Activated CD4-positive, alpha-beta T cell treated with anti-CD3 and anti-CD28 coated beads for 48 hours (primary cell): ENCODE measurements at places on chromosomes 3 and 15.

GRCh38 chr15:60773901-60774300, 295.0 kb upstream of the ICE2 start:
- no peak for DNase-seq

DNA sequence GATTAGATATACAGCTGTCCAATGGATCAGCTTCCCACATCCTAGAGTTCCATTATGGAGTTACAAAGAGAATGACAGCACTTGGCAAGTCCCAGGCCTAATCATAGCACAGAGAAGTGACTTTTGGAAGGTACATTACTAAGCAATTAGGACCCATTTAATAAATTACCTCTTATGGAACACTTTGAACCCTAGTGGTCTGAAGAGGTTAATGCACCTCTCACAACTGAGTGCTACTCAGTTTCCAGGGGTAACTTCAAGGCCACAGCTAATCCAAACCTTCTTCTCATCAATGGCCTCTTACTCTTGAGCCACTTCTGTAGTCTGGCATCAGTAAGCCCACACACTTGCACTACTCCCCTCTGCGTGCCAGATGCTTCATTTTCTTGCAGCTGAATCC, 34.9 kb upstream of the MEIS2 start:
- DNase-seq: no peak

DNA sequence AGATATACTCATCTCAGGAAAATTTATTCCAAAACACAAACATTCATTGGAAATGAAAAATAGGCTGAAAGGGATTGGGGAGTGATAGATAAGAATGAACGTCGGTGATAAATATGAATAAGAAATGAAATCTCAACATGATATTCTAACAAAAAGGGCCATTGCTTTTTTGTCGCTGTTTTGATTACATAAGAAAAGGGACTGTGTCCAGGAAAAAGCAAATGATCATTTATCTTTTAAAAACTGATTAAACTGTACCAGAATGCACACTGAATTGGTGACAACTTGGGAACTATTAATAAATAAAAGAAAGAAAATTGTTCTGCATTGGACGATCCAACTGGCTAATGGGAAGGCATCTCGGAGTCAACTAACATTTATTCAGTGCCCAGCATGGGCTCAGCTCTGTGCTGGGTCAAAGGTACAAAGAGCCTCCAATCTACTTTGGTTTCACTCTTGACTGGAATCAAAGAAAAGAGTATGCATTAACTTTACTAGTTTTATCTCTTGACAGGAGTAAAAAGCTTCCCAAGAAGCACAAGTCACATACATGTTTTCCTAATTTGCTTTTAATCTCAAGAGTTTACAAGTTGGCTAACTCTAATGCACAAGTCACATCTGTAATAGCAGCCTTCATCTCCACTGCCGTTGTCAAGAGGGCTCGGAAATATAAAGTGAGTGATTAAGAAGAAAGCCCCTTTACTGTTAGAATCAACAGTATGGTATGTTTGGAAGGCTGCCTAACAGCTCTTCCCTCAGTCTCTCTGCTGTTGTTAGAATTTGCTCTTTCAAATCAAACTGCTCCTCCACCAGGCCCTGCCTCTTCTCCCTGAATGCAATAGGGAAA, 280.0 kb downstream of the IGSF11 start:
- DNase-seq: no peak

- no peak for DNase-seq
Measured at GRCh38 chr3:155742349-155742965, 2.4 kb downstream of the PLCH1 start.

DNA sequence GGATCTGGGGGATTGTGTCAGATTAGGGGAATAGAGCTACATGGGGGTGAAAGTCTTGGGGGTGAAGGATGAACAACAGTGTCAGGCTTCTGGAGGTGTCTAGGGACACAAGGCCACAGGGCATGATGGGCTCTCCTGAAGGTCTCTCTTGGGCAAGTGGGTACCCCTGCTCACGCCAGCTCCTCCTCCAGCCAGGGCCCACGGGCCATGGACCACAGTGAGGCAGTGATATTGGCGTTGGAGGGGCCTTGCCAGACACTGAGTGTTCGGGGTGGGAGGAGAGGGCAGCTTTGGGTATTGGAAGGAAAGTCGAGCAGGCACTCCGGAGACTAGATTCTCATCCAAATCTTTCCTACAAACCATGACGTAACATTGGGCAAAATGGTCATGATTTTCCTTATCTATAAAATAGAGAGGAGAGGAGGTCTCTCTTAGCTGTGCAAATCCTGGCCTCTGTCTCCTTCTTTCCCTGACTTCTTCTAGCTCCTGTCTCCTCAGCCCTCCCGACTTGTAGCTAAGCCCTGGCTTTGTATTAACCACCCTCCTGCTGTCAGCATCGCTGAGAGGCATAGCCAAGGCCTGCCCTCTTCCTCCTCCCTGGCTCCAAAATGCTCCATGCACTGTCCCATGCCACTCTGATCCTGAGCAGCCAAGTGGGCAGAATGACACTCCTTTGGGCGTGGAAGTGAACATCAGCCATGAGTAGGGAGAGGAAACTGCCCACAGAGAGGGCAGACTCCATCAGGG, 24.0 kb upstream of the SRP14 start:
- DNase-seq: no peak

DNA sequence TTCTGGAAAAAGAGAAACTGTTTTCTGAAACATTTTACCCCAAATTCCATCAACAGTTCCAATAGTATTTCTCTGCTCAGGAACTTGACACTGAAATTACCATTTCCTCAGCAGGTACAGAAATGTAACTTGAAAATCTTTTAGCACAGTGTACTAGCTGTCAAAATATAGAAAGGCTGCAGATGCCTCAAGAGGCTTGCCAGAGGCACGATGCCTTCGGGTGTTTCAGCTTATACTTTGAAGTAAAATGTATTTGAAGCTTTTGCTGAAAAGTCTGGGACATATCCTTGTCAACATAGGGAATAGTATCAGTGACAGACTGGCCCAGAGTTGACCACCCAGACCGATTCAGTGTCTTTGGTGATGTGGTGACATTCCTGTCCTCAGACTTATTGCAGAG, 154.4 kb upstream of the CHRM5 start:
- DNase-seq: no peak

- no peak for DNase-seq
Measured at GRCh38 chr15:51377038-51377786, 35.8 kb downstream of the GLDN start.

DNA sequence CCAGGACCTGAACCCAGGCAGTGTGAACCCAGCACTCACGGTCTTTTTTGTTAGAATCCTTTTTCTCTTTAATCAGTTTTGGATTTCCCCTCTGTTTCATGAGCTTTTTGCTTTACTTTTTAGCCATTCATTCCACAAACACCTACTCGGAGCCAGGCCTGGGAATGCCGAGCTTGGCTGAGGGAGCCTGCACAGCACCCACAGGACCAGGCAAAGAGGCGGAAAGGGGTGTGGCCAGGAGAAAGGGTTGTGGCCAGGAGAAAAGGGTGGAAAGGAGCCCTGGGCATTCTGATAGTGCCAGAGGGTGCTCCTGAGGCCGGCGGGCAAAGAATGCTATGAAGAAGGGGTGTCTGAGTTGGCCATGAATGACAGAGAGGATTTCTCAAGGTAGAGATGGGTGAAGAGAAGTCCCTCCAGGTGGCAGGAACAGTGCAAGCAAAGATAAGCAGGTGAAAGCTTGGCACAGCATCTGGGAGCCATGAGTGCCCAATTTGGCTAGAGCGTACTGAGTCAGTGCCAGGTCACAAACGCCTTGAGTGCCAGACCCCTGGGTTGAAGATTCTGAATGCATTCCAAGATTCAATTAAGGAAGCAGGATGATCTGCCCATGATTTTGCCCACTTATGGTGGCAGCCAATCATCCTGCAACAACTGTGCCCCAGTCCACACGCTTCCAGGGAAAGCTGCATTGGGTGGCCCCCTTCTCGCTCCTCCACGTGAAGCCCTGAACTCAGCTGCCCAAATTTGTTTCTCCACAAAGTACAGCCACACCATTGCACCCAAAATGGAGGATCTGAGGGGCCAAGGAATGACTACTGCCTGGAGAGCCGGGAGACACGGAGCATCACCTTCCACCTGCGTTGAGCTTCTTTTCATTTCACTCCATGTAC, 157.2 kb downstream of the XXYLT1 start:
- DNase-seq: no peak

DNA sequence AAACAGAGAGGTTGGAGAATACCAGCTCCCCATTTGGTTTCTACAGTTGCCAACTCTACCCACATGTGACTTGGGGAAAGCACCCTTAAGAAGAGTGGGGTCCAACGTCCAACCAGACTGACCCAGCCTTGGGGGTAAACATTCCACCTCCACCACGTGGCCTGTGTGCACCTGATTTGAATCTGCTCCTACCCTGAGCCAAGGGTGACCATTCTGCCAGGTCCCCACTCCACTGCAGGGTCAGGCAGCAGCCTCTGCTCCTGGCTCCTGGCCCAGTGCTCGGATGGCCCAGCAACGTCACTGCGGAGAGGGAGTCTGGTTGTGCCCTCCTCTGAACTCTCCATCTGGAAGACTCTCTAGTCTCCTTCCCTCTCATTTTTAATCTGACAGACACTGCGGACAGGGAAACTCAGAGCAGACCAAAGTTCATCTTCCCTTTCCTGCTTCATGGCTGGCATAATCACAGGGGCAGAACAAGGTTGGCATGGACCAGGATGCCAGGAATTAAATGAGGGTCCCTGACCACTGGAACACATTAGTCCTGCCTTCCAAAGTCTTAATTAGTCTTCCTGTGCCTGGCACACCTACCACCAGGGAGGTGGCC, 29.4 kb downstream of the FHIT start:
- no peak for DNase-seq

- no peak for DNase-seq
Measured at GRCh38 chr3:42172047-42172654, 81.0 kb downstream of the TRAK1 start.

DNA sequence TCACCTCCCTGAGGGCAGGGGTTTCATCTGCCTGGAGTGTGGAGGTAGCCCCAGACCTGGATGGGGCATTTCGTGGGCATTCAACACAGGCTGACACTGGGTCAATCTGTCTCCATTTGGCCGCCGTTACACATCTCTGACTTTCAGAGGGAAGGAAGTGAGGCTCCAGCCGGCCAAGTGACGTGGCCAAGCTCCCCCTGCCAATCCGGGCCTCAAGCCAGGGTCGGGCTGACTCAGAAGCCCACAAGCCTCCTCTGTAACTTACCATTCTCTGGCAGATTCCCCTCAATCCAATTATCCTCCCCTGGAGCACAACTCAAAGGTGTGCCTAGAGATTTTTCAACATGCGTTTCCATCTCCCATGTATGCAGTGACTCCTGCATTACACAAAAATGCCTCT, 227.6 kb downstream of the KLF13 start:
- DNase-seq: no peak

DNA sequence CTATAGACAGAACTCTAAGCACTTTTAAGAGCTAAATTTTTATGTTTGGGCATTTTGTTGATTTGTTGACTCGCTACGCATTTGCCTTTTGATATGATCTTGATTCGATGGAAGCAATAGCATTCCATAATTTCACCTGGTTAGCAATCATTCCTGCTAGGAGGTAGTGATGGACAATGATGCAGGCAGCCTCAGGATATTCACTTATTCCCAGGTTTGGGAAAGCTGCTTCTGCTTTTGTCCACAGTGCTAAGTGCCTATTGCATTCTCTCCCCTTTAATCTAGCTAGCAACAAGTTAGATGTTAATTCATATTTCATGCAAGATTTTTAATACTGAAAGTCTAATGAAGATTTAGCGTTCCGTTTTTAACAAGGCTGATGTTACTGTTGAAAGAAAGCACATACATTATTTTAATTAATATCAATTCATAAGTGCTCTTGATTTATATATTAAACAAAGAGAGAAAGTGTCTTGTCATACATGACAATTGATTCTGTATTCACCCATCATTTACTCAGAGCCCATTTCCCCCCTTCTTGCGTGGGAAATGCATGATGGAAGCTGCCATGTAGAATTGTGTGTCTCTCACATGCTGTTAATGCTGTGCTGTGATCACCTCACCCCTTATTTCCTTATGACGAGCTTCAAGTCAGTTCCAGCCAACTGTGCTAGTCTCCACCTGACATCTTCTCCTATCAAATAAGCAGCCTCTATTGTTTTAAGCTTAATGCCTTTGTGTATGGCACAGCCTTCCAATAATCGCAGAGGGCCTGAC, 53.0 kb upstream of the TMCO5A start:
- DNase-seq: no peak

GRCh38 chr15:95492388-95493070, 838.0 kb upstream of the NR2F2 start:
- DNase-seq: no peak

DNA sequence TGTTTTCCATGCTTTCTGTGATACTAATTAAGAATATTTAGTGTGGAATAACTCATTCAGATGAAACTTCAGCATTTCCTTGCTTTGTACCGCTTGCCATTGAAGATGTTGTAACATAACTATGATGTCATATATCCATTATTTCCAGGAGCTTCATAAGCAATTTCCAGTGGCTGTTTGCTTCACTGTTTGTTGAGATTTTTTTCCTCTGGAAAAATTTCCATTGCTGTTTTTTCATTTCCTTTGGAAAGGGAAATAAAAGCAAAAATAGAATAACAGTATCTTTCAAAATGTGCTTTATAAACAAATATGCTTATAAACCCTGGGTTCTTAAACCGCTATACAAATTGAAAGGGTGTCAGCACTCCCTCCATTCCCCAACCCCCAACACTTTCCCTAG, 319.6 kb upstream of the SEMA6D start:
- no peak for DNase-seq

DNA sequence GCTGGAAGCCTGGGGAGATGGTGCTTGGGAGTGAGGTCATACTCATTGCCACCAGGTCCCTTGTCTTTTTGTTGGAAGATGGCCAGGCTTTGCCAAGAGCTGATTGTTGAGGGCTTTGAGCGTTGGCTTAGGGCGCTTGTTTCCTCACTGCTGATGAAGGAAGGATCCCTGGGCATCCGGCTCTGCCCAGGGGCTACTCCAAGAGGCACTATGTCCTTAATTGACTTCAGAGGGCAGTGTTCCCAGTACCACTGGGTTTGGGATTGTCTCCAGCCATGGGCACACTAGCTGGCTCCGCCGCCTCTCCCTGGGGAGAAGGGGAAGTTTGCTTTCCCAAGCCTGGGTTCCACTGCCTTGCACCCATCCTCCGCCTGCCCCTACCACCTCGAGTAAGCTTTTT, 57.2 kb upstream of the RGMA start:
- no peak for DNase-seq

- DNase-seq: no peak
Measured at GRCh38 chr15:69209661-69210060, 49.2 kb downstream of the GLCE start.

- DNase-seq: no peak
Measured at GRCh38 chr3:41116851-41117250, 82.5 kb upstream of the CTNNB1 start.
